ENCODE measurements at places on chromosomes 2 and 18.

- no peak for DNase-seq
Observed at GRCh38 chr18:25895518-25895917, 194.9 kb downstream of the SS18 start.

DNA sequence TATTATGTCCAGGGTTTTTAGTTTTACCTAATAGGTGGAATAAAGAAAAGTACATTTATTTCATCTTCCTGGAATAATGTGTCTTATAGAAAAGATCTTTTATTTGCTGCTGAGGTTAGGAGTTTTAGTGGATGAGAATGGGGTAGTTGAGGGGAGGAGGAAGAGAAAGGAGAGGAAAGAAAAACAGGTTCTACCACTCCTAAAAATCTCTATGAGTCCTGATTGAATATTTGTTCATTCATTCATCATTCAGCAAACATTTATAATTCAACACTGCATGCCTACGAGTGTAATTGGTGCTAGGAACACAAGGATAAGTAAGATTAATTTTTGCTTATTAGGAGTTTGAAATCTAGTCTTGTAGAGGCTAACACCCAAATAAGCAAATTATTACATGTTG, 45.2 kb upstream of the SLC4A10 start:
- DNase-seq: no peak

DNA sequence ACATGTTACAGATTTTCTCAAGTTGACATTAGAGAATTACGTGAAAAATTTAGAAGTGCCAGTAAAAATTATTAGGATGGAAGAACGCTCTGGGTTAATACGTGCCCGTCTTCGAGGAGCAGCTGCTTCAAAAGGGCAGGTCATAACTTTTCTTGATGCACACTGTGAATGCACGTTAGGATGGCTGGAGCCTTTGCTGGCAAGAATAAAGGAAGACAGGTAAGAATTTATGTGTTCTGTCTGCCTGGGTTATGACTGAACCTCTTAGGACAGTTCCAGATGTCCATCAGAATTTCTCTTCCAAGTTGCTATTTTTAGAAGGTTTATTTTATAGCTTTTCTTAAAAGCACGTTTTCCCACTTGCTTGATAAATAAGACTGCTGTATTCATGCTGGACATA, 371.0 kb downstream of the GALNT13 start:
- no peak for DNase-seq

GRCh38 chr2:127024769-127025358, 82.1 kb downstream of the BIN1 start:
- DNase-seq: no peak

GRCh38 chr18:9757827-9758621, 49.9 kb downstream of the RAB31 start:
- DNase-seq: no peak

DNA sequence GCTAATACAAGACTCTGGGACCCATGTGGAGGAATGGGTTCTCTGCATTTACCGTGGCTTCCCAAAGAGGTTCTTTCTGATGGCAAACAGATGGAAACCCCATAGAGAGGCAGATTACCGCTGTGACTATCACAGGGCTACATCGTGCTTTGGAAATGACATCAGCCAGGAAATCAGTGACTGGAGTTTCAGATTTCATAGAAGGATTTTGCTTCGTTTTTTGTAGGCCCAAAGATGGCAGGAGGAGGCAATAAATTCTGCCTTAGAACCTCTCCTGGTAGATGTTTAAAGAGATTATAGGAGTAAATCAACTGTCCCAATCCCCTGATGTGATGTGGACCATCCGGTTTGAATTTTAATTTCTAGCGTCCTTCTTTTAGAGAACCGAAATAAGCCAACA, 214.1 kb downstream of the AGPS start:
- DNase-seq: no peak

DNA sequence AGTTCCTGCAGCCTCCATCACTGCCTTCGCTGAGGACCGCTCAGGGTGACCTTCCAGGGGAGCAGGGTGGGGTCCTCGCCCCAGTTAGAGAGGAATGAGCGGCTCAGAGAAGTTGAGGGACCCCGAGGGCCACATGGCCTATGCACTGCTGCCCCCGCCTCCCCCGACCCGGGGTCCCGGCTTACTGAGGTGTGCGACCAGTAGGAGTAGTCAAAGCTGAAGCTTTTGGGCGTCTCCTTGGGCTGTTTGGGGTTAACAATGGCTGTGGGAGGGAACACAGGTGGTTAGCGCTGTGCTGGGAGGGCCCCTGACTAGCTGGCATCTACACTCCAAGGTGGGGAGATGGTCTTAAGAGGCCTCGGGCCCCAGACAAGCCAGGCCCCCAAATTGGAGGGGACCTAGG, 31.0 kb downstream of the KIF1A start:
- DNase-seq: no peak

- DNase-seq: no peak
Observed at GRCh38 chr2:230757476-230757875, 44.8 kb downstream of the CAB39 start.

GRCh38 chr2:37654932-37655841, 16.3 kb downstream of the CDC42EP3 start:
- DNase-seq: no peak

DNA sequence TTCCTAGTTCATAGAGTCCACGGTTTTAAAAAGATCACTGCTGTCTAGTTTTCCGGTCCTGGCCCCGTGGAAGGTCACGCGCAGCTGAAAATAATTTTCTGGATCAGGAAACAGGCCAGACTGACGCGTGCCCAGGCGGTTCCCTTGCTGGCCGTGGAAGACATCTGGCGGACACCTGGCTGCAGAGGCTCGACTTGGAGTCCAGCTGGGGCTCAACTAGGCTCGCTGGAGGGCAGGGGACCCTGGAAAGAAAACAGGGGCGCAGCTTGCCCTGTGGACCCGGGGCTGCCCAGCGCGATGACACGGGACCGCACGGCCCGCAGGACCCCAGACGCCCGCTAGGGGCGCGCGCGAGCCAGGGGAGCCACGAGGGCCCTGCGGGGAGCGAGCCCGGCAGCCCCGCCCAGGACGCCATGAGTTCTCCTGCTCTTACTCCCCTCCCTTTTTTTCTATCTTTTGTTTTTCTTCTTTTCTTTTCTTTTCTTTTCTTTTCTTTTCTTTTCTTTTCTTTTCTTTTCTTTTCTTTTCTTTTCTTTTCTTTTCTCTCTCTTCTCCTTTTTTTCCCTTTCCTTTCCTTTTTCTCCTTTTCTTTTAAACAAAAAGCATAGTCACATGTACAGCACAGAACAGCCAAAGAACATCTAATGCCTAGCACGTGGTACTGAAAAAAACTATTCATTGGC, 43.2 kb upstream of the UBE2F start:
- DNase-seq: no peak

DNA sequence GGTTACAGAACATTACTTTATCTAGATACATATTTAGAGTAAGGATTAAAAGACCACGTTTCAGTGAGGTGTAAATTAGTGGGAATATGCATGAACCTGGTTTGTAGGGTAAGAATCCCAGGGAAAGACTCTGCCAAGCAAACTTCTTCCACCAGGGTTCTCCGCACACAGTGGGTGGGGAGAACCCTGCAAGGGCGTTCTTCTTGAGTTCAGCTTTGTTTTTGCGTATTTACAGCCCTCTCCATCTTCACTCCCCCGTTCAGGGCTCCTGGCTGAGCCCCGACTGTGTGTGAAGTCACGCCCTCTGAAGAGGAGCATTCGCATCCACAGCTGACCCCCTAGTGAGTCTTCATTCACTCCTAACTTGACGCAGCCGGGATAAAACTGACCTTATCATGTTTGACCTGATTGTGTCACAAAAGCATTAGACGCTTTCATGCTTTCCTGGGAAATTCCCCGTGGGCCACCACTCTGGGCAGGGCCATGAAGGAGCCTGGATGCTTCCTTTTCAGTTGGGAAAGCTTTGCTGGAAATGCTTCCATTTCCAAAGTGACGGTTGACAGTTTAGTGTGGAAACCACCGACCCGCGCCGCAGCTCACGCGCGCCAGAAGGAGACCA, 1.0 kb downstream of the ALKAL2 start:
- DNase-seq: no peak

GRCh38 chr18:40962784-40963183, 992.2 kb upstream of the PIK3C3 start:
- DNase-seq: no peak

GRCh38 chr2:133787207-133787606, 218.9 kb upstream of the NCKAP5 start:
- DNase-seq: no peak
